Cardiac muscle cell (in vitro differentiated cells and primary cell): ENCODE measurements at places on chromosomes 3 and 15. TPM values are rescaled to one million over a fixed set of nuclear protein-coding genes. Genes with fewer than 3 reads are reported as not detected.

DNA sequence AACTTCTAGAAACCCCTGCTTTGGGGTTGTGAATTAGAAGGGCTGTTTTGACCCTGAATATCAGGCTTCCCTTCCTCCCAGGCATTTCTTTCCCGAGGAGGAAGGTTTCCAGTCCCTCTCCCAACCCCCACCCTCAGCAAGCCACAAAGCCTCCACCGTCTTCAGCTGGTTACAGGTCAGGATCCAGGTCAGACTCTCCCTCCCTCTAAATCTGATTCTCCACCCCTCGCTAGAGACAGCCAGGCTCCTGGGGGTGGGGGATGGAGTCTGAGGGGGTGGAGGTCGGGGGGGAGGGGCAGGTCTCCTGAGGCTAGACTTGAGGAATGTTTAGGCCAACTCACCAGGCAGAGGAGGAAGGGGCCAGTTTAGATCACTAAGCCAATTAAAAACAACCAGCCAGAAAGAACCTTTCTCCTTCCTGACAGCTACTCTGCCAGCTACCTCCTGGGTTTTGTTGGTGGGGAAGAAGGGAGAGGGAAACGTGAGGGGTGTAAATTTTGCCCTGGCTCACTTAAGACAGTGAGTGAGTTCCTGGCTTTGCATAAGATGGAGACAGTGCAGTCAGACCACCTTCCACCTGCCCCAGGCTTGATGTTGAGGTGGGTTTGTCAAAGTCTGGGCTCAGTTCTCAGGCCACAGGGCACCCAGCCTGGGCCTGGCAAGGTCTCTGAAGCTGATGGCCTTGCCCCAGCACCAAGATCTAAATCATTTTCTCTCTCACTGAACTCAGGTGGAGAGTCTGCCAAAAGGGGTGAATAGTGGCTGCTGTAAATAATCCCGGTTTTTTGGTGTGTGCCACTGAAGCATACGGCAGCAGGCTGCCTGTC, 19.5 kb downstream of the BMF start:
- DNase-seq: peak; percentile 78
- peak overlapping the region; percentile 96 for H3K27ac ChIP-seq

DNA sequence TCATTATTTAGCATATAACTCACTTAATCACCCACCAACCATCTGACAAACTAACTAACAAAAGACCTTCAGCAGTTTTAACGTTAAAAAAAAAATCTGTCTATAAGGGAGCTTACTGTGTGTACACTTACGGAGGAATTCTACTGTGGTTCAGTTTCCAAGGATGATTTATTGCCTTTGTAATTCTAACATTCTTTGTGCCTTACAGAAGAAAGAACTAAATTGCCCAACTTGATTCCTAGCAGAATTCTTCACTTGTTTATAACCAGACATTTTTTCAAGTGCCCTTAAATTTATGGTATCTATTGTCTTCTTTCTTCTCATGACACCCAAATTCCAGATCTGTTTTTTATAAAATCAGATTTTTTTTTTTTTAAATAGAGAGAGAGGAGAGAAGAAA, 119.7 kb upstream of the IGSF10 start:
- H3K4me3 ChIP-seq: no peak overlapping the region
- no peaks in the 10 kb centered on the region for H3K4me1 ChIP-seq
- no peaks in the 10 kb centered on the region for H3K36me3 ChIP-seq

SYNPR gene
- polyA plus RNA-seq: 1.8 TPM in 1 of 2 replicates, not detected in the other

GRCh38 chr15:78290222-78290621, 9.2 kb downstream of the SKIC8 start:
- peaks cover 31% of the 10 kb centered on the region for H3K36me3 ChIP-seq
- H3K4me3 ChIP-seq: no peak overlapping the region
- no peaks in the 10 kb centered on the region for H3K4me1 ChIP-seq
- H3K27ac ChIP-seq: no peak overlapping the region
